ENCODE measurements at places on chromosomes 11 and 22.

DNA sequence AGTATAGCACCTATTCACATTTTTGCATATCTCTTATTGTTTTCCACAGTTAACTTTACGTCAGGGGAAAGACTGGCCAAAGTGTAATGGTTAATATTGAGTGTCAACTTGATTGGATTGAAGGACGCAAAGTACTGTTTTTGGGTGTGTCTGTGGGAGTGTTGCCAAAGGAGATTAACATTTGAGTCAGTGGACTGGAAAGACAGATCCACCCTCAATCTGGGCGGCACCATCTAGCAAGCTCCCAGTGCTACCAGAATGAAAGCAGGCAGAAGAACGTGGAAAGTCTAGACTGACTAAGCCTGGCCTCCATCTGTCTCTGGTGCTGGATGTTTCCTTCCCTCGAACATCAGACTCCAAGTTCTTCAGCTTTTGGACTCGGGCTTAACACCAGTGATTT, 1900.7 kb upstream of the RAG2 start:
- no peak for DNase-seq

- peak; percentile 45 for DNase-seq
Observed at GRCh38 chr11:57514538-57515331, 767 bp downstream of the SLC43A1 start.

DNA sequence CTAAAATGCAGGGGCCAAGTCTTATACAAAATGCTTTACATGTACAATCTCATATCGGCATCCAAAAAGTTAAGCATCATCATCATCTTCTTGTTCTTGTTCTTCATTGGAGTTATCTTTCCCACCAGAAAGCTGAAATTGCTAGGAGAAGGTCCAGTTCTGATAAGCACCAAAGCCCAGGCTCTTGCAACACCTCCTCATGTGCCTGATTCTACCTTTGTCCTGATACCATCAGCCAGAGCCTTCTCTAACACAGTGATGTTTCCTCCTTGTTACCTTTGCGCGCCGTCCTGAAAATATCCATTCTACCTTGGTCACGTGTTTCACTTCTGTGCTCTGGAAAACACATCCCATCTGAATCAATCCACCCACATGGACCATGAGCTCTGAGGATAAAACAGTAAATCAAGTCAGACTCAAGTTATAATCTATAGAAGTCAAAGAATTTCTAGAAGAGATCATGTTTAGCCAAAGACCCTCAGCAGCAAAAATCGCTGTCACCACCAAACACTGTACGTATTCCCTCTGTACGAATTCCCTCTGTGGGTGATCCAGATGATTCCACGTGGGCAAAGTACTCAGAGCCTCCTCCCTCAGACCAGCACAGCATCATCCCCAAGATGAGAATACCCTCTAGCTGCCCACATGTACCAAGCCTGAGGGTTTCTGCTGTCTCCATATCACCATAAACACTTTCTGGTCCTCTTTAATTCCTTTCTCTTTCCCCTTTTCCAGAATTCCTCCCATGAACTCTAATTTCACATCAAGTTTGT, 19.0 kb downstream of the JAML start:
- no peak for DNase-seq

GRCh38 chr11:111123463-111124398, 121.8 kb upstream of the POU2AF2 start:
- DNase-seq = no peak

- DNase-seq = no peak
Observed at GRCh38 chr22:46352691-46353386, 17.3 kb downstream of the TRMU start.

Data from activated CD4-positive, alpha-beta T cell treated with anti-CD3 and anti-CD28 coated beads, Interleukin-2, amount 50 U/mL, for 4 hours (primary cell).